ENCODE measurements at places on chromosomes 1 and 21.

- DNase-seq: no peak
Observed at GRCh38 chr1:6141592-6141991, 38.5 kb downstream of the CHD5 start.

DNA sequence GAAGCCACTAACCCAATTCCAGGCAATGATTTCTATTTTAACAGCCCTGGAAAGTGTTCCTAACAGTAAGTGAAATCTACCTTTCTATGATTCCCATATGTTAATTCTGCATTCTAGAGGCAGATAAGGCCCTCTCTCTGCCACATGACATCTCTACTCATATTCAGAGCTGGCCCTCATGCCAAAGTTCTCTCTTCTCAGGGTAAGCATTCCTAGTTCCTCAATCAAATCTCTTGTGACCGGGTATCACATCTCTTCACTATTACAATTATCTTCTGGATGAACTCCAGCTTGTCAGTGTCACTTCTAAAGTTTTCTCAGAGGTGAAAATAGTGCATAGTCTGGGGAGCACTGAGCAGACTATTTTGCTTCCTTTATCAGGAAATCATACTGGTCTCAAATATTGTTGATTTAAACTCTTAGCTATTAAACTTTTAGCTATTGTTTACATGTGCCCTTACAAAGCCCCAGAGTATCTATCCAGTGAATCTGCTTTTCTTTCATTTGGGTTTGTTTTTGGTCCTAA is 66.4 kb upstream of the TNFSF18 start:
- DNase-seq: no peak

DNA sequence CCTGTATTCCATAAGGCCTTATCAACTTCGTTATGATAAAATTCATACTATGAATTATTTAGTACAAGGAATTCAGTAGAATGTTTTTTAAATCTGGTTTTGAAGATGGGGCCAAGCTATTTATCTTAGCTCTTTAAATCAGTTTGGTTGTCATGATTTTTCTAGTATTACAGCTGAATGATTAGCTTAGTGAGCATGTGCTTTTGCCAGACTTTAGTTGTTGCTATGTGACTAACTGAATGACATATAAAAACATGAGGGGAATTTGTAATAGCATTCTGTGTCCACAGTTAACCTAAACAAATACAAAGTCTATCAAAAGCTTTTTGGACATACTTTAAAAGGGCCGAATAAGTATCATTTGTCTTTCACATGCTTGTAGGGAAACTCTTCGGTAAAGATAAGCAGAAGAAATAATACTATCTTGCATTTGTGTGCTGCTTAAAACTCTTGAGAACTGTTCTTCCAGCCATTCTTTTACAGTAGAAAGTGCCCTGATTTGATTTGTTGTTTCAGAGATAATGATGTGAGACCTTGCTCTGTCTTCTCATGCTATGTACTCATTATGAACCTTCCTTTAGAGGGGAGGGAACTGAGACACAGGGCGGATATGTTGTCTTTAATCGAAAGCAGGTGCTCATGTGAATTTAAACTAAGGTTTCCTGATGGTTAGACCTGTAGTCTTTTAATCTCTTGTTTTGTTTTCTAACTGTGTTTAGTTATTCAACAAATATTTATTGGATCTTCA is 18.8 kb downstream of the NEK7 start:
- DNase-seq: no peak

DNA sequence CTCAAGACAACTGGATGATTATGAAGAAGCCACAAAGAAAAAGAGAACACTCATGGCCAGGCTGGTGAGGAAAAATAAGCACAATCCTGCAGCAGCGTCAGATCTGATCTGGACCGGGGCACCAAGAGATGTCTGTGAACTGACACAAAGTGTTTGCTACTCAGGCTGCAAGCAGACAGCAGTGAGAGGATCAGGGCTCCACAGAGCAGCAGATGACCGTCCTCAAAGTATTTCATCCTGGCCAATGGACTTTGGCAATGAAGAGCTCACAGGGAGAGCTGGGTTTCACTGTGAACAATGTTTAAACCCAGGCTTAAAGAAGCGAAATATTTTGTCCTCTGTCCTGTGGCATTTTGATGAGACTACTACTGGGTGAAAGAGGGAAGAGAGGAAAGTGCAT is 299.2 kb downstream of the GPATCH2 start:
- DNase-seq: no peak

- no peak for DNase-seq
Observed at GRCh38 chr1:230648114-230648513, 5.8 kb downstream of the COG2 start.

- DNase-seq: peak; percentile 69
Observed at GRCh38 chr1:24847995-24848881, 81.8 kb downstream of the RUNX3 start.

DNA sequence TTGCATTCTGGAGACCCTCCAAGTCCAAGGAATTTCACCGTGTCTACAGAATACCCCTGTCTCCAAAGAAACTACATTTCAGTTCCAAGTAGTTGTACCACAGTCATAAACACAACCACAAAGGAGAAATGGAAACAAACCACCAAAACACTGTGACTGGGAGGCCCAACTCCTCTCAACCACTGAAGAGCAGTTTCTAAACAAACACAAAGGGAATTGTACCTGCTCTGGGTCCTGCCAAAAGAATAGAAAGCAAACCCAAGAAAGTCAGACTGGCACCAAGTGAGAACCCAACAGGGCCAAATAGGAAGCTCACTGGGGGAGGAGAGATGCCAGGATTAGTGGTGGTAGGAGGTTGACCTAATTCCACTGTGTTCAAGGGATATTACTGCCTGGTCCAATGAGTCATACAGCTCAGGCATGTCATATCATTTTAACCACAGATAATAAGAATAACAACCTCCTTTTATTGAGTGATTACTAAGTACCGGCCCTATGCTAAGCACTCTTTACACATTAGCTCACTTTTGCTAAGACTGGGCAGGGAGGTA is 123.9 kb upstream of the PPP2R5A start:
- no peak for DNase-seq

DNA sequence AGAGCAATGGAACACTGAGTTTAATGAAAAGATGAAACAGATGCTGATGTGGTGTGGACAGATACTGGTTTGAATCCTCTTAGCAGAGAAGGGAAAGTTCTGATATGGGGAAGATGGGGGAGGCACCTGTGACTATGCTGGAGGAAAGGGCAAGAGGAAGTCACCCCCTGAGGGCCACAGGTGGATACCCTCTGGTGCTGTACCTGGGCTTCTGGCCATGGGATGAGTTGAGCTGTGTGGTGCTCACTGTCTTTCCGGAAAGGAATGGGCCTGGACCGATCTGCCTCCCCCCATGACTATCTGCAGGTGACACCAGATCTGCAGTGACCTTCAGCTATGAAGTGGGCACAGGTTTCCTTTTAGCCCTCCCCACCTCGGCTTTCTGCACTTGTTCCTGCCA is 52.4 kb downstream of the IER5 start:
- DNase-seq: no peak

- DNase-seq: no peak
Observed at GRCh38 chr1:53294567-53294966, 33.3 kb downstream of the LRP8 start.

GRCh38 chr1:75341537-75341936 is 207.3 kb downstream of the LHX8 start:
- DNase-seq: no peak

GRCh38 chr1:10755970-10756521 is 40.4 kb downstream of the CASZ1 start:
- peak; percentile 39 for DNase-seq

- DNase-seq: no peak
Observed at GRCh38 chr1:238401144-238401543, 510.4 kb upstream of the ZP4 start.

GRCh38 chr1:100065969-100066227 is 66.8 kb downstream of the SASS6 start:
- DNase-seq: no peak

DNA sequence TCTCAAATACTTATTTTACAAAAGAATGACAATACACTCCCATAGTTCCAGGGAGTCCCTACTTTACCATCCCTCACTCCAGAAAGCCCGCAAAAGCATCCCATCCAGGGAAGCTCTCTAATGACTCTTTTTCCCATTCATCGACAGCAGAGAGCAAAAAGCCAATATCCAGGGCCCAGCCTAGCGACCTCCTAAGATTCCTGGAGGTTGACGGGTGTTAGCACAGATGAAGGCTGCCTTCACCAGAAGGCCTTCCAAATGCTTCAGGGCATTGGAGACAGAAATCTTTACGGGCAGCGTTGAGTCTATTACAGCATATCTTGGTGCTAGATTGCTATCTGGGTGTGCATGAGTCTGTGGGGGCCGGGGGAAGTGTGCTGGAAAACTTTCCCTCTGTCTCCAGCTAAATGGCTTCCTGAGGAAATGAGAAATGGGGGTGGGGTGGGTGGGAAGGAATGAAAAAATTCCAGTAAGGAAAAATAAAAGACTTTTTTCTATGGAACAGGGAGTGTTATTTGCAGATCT is 136.6 kb downstream of the PROX1 start:
- no peak for DNase-seq

DNA sequence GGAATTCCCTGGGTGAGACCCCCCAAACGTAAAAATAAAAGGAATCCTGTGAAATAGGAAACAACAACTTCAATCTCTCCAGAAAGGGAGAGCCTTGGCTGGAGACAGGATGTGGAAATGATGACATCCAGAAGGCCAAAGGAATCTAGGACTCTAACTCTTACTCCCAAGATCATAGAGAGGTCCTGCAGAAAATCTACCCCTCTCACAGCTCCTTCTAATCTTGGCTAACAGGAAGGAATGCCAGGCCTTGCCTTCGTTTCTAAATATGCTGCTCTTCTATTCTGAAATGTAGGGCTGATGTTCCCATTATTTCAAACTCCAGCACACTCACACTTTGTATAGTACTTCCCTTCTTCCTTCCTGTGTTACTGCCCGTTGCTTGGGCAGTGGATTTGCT is 40.7 kb downstream of the ARHGEF11 start:
- no peak for DNase-seq

DNA sequence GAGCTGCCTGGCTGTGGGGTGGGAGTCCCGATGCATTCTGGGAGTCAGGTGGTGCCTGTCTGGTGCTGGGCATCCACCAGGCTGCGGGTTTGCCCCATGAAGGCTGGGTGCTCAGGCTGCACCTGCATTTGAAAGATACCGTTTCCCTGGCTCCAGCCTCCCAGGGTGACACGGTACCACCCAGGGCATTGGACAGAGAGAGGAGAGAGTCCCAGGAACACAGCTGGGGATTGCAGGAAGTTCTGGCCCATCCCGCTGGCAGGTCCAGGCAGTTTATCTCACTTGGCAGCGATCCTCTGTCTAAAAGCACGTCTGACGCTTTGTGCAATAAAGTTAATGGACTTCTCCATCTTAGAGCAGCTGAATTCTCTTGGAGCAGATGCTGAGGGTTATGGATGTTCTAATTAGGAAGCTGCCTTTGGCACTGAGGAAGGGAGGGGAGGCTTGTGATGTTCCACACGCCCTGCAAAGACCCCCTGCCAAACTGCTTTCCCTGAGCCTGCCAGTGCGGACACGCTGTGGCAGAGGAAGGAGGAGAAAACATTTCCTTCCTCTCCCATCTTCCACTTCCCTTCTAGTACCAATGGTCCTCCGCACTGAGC is 246.9 kb downstream of the GRIK3 start:
- DNase-seq: no peak

GRCh38 chr1:226364514-226364899 is 43.4 kb downstream of the PARP1 start:
- DNase-seq: no peak

DNA sequence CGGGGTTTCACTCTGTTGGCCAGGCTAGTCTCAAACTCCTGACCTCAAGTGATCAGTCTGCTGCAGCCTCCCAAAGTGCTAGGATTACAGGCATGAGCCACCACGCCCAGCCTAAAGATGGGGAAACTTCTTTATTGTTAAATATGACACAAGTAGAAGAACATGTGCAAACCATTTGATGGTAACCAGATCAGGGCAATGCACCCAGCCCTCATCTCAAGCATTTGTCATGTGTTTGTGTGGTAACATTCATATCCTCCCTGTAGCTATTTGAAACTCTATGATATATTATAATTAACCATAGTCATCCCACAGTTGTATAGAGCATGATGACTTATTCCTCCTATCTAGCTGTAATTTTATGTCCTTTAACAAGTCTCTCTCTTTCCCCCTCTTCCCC is 119.5 kb upstream of the TMPRSS2 start:
- DNase-seq: no peak

DNA sequence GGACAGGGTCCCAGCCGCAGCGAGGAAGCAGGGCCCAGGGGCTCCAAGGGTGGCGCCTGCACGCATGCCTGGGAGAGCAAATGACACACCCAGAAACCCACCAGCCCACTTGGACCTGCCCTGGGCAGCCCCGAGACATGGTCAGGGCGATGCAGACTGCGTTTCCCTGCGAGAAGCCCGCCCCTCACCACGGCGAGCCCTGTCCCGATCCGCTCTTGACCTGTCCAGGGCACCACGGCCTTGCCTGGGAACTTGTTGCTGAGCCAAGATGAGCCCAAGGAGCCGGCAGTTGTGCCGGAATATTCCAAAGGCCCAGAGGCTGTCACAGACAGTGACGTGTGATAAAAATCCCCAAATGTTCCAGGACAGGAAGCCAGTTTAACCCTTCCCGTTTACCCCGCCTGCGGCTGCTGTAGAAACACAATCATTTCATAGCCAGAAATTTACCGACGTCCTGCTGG is 78.1 kb downstream of the SIK1 start:
- DNase-seq: no peak

DNA sequence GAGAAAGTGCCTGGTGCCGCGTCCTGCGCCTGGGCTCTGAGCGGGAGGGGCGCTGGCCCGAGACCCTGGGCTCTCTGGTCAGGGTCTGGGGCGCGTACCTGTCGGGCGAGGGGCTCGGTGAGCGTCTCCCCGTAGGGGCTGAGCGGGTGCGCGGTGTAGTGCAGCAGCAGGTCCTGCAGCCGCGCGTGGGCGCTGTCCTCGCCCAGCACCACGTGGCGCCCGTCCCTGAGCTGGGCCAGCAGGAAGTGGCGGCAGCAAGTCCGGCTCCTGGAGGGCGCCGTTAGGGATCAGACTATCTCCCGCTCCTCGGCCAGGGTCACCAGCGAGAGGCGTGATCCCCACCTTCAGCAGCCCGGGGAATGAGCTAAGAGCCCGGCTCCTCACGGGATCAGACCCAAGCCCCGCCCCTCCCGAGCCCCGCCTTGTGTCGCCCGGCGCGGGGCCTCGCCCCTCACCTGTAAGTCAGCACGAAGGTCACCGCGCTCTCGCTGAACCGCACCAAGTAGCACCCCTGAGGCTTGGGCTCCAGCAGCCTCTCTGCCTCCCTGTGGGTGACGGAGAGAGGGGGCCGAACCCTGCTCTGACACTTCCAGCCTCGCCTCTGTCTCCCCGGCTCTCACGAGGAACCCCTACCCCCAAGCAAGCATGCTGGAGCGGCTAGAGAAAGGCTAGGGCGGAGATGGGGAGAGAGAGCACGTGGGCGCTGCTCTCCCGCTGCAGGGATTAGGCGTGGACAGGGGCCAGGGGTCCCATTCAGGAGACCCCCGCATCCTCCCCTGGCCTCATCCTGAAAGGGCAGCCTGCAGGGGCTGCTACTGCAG is 2.7 kb downstream of the SH2D2A start:
- peak; percentile 22 for DNase-seq

All from NCI-H1436 (cell line).